ENCODE measurements at places on chromosomes 7 and 10. TPM values are rescaled to one million over a fixed set of nuclear protein-coding genes. Genes with fewer than 3 reads are reported as not detected.

- H3K36me3 ChIP-seq: no peaks in the 10 kb centered on the region
- H3K27me3 ChIP-seq: peaks cover 16% of the 10 kb centered on the region
Measured at GRCh38 chr7:148975896-148976295, 52.4 kb downstream of the PDIA4 start.

- no peaks in the 10 kb centered on the region for H3K27me3 ChIP-seq
- H3K27ac ChIP-seq: no peak overlapping the region
- no peak overlapping the region for H3K4me3 ChIP-seq
Measured at GRCh38 chr7:138684340-138684739, 16.8 kb downstream of the SVOPL start.

- H3K36me3 ChIP-seq: no peaks in the 10 kb centered on the region
- no peak overlapping the region for H3K4me3 ChIP-seq
- DNase-seq: peak; percentile 20
- peaks cover 10% of the 10 kb centered on the region for H3K4me1 ChIP-seq
Measured at GRCh38 chr7:39594988-39595620, 28.3 kb upstream of the RALA start.

GRCh38 chr7:122304996-122305421, 459 bp upstream of the FEZF1 start:
- peak overlapping the region; percentile 32 for H3K4me3 ChIP-seq
- H3K27me3 ChIP-seq: peaks cover 100% of the 10 kb centered on the region
- no peak for DNase-seq
- H3K27ac ChIP-seq: no peak overlapping the region
- H3K4me1 ChIP-seq: peaks cover 23% of the 10 kb centered on the region
- H3K36me3 ChIP-seq: no peaks in the 10 kb centered on the region

- no peaks in the 10 kb centered on the region for H3K27me3 ChIP-seq
- no peak overlapping the region for H3K27ac ChIP-seq
- peaks cover 15% of the 10 kb centered on the region for H3K4me1 ChIP-seq
Measured at GRCh38 chr10:129704786-129705525, 237.9 kb downstream of the MGMT start.

MRPL43 gene
- total RNA-seq: 55.1 TPM

ABCA13 gene
- 0.04 TPM for total RNA-seq

SEMA3E gene
- 0.17 TPM for total RNA-seq
